T-helper 2 cell (primary cell): ENCODE measurements at places on chromosomes 2 and 18.

DNA sequence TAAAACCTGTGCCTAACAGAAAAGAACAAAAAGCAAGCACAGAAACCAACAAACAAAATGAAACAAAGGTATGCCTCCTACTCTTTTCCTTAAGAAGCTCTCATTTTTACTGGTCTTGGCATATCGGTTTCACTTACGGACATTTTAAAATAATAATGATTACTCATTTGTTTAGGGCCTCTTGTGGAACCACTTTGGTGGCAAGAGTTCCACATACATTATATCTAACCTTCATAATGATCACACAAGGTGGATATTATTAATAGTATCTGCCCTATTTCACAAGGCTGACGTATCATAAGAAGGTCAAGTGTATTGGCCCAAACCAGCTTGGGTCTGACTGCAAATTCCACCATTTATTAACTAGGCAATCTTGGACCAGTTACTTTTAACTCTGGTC is 304.7 kb downstream of the TCF4 start:
- DNase-seq = no peak

DNA sequence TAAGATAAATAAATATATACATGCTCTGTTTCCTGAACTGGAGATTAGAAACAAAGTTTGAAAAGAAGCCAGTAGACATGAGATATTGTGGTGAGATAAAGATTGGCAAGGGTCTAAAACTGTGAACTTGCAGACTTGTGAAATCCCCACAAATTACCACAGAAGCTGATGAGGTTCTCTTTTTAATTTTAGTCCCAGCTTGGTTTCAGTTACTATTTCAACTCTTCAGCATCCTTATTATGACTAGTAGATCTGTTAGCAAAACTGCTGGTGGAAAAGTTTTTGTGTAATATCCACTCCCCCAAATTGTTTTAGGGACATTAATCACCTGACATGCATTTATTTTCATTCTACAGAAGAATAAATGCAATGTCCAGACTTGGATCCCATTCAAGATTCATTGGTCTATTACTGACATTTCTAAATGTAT is 20.8 kb downstream of the RASGRP3 start:
- DNase-seq = no peak

DNA sequence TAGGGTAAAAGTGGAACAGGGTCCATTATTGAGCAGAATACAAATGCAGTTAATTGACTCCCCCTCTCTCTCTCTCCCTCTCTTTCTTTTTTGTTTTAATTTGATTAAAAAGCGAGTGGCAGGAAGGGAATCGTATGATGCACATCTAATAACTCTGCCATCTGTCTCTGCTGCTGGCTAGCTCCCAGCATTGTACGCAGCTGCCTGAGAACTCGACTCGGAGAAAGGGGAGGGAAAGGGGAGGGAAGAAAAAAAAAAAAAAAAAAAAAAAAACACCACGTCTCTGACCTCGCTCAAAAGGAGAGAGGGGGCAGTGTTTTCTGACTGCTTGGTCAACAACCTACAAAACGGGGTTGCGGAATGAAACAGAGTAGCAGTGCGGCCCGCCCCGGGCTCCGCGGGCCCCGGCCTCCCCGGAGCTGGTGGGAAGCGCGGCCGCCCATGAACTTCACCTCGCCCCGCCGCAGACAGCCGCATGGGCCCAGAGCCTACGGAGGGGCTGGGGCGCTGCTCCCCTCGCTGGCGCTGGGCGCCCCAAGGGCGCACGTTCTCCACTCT is 265.7 kb downstream of the TCF4 start:
- no peak for DNase-seq

DNA sequence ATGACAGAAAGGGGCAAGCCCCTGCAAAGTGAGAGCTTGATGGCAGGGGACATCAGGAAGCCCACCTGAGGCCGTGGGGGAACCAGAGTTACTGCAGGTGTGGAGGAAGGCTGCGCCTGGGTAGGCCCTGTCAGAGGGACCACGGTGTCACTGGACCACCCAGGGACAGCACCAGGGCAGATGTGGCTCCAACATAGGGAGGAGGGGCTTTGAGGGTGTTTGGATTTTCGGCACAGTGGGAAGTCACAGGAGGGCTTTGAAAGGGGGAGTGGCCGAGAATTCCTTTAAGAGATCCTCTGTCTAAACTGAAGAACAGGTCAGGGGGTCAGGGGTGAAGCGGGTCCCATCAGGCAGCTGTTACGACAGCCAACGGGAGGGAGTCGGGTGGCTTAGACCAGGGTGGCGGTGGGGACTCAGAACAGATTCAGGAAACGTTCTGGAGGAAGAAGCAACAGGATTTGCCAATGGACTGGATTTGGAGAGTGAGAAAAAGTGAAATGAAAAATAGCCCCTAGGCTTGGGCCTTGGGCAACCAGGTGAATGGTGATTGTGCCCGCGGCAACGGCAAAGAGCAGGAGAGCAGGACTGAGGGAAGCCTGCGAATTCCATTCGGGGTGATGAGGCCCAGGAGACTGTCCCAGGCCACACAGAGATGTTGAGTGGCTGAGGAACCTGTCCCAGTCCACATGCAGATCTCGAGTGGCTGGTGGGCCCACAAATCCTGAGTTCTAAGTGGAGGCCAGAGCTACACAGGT is 166.1 kb downstream of the LAMA1 start:
- DNase-seq = no peak

DNA sequence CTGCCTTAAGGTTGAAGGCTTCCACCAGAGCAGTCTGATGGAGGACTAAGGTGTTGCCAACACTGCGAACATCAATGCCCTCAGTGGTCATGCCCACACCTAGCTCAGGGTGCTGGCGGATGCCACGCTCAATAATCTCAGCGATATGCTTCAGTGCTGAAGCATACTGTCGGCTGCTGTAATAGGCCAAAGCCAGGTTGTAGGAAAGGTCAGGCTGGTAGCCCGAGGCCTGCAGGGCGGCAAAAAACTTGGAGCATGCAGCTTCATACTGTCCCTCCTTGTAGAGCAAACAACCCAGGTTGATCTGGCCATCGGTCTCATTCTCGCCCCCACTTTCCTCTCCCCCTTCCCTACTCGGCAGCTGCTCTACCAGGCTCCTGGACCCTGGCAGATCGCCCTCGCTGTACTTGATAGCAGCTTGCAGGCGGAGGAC is 159.4 kb downstream of the AGPS start:
- DNase-seq = no peak

DNA sequence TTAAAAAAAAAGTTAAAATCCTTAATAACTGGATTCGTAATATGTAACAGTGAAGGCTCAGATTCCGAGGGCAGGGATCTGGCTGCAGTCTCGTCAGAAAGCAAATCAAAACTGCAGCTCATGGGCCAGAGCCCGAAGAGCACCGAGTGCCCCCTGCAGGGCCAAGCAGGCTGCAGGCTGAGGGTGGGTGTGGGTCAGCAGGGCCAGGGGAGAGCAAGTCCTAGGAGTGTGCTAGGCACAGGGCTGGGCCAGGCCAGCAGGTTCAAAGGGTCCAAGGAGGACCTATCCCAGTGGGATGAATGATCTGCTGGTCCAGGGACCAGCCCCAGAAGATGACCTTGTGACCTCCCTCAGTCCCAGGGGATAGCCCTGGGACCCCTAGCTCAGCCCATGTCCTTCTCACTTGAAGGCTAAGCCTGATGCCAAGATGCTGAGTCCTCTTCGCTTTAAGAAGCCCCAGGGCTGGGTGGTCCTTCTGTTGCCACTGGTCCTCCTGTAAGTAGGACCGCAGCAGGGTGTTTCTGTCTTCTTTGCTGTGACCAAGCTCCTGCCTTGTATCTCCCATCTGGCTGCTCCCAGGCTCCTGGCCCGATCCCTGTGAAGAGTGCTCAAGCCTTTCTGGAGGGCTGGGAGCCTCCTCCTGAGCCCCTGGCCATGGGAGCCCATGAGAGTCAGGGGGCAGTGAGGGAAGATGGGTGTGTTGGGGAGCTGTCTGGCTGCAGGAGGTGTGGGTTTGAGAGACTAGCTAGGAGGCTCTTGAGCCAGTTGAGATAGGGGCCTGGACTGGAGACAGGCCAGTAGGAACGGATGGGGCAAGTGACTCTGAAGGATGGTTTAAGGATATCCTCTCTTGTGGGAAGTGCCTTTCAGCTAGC is 150.7 kb downstream of the DYSF start:
- DNase-seq = no peak

DNA sequence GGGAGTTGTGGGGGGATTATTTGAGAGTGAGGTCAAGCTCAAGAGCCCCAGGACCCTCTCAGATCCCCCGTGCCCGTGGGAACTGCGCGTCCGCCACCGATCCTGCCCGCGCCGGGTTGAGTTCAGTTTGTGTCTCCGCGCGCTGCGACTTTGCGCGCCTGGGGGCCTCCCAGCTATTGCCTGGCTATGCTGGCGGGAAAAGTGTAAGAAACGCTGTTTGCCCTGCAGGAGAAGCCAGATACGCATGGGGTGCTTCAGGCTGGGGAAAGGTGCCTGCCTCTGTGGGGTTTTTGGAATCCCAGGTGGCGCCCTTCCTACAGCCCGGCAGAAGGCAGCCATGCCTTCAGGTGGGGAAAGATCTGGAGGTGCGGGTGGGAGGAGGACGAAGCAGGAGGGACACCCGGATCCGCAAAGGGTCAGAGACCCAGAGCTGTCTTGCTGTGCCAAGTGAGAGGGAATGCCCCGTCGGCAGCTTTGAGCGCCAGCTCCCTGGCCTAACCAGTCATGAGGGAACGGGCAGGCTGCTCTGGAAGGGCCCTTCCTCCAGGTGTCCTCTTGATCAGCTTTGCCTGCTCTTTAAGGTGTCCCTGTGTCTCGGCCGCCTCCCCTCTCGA is 22.5 kb downstream of the TEX44 start:
- no peak for DNase-seq

- peak; percentile 73 for DNase-seq
Measured at GRCh38 chr2:20350041-20350712, 467 bp downstream of the PUM2 start.

DNA sequence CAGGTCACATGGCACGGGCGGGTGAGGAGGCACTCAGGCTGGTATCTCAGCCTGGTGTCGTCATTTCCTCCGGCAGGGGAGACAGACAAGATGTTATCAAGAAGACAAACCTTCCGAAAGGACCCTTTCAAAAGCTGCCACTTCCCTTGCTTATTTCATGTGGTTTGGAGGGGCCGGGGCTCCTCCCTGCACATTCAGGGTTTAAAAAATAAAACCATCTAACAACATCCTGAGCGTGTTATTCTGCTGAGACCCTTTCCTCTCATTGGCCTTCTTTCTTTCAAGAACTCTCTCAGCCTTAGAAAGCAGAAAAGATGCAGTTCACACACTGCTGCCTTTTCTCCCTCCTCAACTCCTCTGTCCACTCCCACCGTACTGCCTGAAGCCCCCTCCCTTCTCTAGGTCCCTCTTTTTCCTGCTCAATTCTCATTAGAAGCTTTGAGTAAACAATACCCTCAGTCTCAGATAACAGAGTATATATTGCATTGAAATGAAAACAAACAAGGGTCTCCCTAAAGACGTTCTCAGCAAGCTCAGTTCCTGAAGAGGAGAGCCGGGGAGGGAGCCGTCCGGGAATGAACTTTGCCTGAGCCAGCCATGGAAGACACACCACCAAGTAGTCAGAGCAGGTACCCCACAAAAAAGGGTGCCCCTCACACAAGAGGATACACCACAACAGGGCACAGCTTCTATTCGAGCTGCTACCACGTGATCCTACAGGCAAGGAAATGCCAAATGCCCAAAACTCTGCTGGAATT is 9.7 kb downstream of the SMAD7 start:
- DNase-seq = peak; percentile 98

GRCh38 chr18:75205514-75206132 is 3.3 kb downstream of the PTGR3 start:
- DNase-seq = no peak

GRCh38 chr2:26892133-26892532 is 44.2 kb downstream of the DPYSL5 start:
- no peak for DNase-seq

GRCh38 chr18:34525244-34525643 is 184.9 kb upstream of the DTNA start:
- DNase-seq = no peak

- DNase-seq = peak; percentile 61
Measured at GRCh38 chr2:190408538-190409271, 550 bp downstream of the MFSD6 start.

DNA sequence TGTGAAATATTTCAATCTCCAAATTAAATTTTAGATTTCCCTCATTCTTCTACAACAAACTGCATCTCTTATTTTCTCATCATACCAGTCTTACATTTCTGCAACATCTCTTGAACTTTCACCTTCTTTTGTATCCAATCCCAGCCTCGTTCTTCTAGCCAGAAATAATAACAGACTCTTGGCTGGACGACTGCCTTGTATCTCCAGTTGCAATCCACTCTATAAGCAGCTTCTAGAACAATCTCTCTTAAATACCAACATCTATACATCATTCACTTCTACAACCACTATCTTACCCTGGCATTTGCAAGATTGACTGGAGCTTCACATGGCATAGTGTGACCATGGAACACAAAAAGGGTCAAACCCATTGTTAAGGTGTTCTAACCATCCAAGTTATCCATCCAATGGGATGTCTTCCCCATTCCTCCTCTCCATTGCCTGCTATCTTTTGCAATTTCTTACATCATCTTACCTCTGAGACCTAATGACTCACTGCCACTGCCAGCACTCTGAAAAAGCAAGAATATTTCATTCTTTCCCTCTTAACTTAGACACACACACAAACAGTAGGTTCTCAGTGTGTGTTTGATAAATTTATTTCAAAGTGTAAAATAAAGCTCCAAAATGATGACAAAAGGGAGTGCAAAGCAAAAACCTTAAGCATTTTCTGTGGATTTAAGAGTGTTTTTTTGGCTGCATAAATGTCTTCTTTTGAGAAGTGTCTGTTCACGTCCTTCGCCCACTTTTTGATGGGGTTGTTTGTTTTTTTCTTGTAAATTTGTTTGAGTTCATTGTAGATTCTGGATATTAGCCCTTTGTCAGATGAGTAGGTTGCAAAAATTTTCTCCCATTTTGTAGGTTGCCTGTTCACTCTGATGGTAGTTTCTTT is 145.6 kb downstream of the METTL4 start:
- no peak for DNase-seq

DNA sequence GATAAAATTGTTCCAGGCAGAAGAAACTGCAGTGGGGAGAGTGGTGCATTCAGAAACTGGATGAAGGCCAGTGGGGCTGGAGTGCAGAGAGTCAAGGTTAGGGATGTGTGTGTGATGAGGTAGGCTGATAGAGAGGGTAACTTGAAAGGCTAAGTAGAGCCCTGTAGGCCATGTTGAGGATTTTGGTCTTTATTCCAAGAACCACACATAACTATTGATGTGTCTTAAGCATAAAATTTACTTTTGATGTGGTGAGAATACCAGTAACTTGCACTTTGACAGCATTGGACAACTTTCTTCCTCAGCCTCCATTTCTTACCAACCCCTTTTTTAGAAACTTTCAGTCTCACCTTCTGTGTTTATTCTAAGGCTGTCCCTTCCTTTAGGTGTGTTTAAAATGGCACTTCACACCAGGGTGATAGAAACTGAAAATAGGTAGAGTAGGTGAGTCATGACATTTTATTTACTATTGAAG is 22.6 kb downstream of the MTX2 start:
- DNase-seq = no peak

GRCh38 chr18:598124-598589 is 1.4 kb downstream of the CLUL1 start:
- DNase-seq = no peak

DNA sequence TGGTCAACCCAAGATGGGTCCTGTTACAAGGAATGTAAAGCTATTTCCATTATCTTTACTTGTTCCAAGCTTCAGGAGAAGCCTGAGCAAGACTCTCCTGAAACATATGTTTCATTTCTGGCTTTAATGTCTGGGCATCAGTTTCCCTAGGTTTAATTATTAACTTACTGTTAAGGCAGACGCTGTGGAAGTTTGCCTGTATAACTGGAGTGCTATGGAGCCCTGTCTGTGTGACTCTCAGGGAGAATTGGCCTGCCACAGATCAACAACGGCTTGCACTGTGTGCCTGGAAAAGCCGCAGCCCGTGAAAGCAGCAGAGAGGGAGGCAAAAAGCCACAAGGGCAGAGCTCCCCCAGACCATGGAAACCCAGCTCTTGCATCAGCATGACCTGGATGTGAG is 22.1 kb upstream of the LONRF2 start:
- no peak for DNase-seq
